Heart left ventricle (tissue), 16 donors: ENCODE measurements at places on chromosomes 3 and 15. TPM values are rescaled to one million over a fixed set of nuclear protein-coding genes. Genes with fewer than 3 reads are reported as not detected.

Gene LRRC57
- polyA plus RNA-seq = 13.7 TPM

Gene LRRC3B
- polyA plus RNA-seq = 0.11 TPM

Gene ACKR2
- 0.57 TPM for polyA plus RNA-seq

Gene ALDH1A2
- polyA plus RNA-seq = 2.9 TPM

Gene MELTF
- 72.6 TPM for polyA plus RNA-seq

Gene ITGA11
- polyA plus RNA-seq = 5.9 TPM

DNA sequence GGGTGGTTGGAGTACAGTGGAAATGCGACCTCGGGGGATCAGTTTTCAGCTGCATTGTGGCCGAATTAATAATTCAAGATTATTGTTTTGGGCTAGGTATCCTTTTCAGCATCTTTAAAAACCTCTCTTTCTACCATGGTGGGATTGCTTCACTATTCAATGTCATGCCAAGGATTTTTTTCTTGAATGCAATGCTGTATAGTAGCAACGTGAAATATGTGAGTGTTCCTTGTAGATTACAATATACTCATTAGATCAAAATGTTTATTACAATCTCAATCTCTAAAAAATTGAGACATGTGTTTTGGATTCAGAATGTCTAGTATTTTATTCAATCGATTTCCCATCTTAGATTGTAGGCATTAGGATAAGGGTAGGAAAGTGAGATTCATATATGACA lies 586.5 kb upstream of the TBL1XR1 start:
- no peak for DNase-seq

- no peak for DNase-seq
Observed at GRCh38 chr3:53694666-53695323, 151.4 kb downstream of the CHDH start.

DNA sequence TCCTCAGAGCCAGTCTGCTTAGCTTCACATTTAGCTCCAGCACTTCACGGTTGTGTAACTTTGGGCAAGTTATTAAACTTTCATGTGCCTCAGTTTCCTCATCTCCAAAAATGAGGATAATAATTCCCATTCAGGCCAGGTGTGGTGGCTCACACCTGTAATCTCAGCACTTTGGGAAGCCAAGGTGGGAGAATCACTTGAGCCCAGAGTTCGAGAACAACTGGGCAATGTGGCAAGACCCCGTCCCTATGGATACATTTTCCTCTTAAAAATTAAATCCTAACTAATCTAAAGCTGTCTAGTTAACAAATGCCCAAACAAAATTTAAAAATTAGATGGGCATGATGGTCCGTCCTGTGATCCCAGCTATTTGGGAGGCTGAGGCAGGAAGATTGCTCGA lies 7.2 kb downstream of the RCN2 start:
- DNase-seq = no peak

DNA sequence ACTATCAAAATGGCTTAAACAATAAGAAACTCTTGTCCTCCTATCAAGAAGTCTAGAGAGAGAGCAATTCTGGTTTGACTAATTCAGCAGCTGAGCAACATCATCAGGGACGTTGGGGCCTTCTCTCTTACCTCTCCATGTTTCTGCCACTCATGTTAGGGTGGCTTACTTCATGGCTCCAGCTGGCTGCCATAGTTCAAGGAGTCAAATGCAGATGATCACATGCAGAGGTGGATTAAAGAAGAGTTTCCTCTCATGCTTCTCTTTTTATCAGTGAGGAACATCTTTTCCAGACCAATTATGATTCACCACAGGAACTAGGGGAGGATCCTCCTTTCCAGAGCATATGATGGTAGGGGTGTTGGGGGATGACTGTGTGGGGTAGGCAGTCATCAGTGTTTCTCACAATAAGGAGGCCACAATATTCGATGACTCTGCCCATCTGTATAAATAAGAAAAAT lies 45.5 kb downstream of the NEK11 start:
- DNase-seq = no peak

DNA sequence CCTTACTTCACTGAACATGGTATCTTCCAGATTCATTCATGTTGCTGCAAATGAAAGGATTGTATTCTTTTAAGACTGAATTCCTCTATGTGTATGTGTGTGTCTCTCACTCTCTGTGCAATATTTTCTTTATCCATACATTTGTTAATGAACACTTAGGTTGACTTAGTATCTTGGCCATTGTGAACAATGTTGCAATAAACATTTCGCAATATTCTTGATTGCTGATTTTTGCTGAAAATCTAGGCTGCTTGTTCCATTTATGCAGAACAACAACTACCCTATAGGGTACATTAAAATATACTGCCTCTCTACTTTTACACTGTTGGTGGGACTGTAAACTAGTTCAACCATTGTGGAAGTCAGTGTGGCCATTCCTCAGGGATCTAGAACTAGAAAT lies 732.4 kb downstream of the CADM2 start:
- no peak for DNase-seq

DNA sequence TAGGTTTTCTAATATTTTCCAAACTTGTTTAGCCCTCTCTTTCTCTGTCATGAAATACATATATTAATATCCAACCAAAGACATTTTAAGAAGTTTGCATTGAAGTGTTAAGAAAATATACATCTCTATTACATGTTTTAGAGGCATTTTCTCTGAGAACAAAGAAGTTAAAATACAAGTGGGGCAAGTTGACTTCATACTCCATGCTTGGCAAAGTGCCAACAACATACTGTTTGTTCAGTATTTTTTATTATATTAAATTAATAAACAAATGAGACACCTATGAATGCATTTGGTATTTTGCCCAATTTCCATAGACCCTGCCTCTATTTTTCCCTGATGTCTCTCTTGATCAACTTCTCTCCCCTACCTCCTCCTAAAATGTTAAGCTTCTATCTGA lies 232.8 kb upstream of the MRPL3 start:
- no peak for DNase-seq

- DNase-seq = no peak
Observed at GRCh38 chr3:171841620-171842000, 1.5 kb upstream of the TMEM212 start.

- peak; percentile 95 for DNase-seq
Observed at GRCh38 chr15:48330855-48331795, at the start of gene DUT. Gene DUT (plus strand): TSS chr15:48331429. CDS start chr15:48331516, 87 bp downstream.

- DNase-seq = no peak
Observed at GRCh38 chr15:96047255-96047931, 283.1 kb upstream of the NR2F2 start.

DNA sequence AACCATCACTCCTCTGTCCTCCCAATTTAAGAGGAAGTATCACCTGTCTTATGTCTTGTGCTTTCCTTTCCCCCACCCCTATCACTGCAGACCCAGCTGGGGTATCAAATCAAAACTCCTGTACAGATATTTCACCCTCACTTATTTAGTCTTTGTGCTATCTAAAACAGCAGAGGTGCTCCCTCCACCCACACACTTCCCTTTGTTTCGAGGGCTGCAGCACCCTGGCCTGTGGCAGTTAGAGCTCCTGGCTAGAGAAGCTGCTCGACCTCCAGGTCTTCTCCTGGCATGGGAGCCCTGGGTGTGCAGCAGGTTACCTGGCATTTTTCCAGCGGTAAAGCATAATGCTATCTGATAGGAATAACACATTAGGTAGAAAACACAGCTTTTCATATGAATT lies 181.4 kb upstream of the BCL6 start:
- no peak for DNase-seq

DNA sequence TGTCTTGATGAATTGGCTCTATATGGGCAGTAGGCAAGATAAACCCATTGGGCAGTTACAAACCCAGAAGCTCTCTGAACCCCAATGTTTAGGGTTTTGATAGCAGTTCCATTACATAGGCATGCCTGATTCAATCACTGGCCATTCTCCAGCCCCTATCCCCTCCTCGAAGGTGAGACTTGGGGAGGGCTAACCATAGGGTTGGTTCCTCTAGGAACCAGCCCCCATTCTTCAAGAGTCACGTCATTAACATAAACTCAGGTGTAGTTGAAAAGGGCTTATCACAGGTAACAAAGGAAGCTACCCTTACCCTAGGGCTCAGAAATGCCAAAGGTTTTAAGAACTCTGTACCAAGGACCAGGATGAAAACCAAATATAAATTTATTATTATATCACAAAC lies 353.1 kb downstream of the ERC2 start:
- DNase-seq = no peak

GRCh38 chr3:121545049-121545573 lies 677 bp downstream of the POLQ start:
- DNase-seq = no peak

- DNase-seq = no peak
Observed at GRCh38 chr3:151879037-151879436, 5.6 kb downstream of the SUCNR1 start.

DNA sequence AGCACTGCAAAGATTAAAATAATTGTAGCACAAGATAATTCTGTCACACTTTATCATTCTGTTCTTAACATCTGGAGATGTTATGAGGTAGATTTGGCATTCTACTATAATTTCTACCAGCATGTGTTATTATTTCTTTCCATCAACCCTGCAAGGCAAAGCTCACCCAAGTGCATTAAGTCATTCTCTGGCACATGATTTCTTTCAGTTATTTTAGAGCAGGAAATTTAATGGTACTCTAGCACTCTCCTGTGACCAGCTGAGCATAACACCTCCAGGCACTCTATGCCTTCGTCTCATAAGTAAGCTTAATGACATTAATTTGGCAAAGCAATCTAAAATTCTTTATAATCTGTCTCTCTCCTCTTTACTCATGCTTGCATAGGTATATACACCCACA lies 300.2 kb upstream of the GPR149 start:
- DNase-seq = no peak

DNA sequence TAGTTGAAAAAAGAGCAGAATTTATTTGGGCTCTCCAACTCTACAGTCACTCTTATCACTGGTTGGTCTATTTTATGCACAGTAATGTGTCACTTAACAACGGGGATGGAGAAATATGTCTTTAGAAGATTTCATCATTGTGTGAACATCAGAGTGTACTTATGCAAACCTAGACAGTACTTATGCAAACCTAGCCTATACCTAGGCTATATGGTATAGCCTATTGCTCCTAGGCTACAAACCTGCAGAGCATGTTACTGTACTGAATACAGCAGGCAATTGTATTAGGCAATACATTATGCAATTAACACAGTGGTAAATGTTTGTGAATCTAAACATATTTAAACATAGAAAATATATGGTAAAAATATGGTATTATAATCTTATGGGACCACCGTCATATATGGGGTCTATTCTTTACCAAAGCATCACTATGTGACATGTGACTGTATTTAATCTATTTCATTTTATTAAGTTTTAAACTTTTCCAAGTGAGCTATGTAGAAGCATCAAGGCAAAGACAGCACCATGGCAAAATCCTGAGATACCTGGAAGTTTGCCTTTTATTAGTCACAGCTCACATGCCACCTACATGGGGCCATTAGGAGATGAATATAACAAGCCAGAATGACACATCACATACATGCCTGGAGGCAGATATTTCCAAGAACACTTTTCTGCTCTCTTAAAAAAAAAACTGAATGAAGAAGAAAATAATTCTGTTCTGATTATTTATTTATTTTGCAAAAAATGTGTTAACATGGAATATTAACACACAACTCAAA lies 537.4 kb downstream of the TUSC7 start:
- no peak for DNase-seq

- DNase-seq = no peak
Observed at GRCh38 chr3:9390265-9390888, 7.0 kb upstream of the SETD5 start.

DNA sequence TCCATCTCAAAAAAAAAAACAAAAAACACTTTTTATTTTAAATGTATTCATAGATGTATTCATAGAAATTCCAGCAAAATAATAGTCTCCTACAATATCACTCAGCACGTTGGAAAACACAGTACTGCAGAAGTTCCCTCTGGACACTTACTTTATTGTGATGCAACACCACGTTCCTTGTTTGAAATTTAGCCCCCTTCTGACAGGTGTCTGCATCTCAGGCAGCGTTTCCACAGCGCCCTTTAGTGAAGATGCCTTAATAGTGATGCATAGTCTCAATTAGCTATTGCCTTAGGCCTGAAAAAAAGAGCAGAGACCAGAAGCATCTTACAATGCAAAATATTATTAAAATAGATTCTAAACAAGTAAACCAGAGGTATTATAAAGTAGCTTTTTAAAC lies 20.3 kb downstream of the IL12A start:
- DNase-seq = no peak

GRCh38 chr3:99856437-99857220 lies 39.0 kb downstream of the CMSS1 start:
- DNase-seq = no peak
